NCI-H146 (cell line): ENCODE measurements at places on chromosomes 4 and X.

- DNase-seq, result peak; percentile 2
These were observed 130.6 kb downstream of the UGT8 start for GRCh38 chr4:114729068-114729738.

GRCh38 chr4:1604706-1605205, 79.4 kb downstream of the FAM53A start:
- DNase-seq, result peak; percentile 49

GRCh38 chr4:138522366-138522765, 280.2 kb upstream of the SLC7A11 start:
- peak; percentile 1 for DNase-seq

DNA sequence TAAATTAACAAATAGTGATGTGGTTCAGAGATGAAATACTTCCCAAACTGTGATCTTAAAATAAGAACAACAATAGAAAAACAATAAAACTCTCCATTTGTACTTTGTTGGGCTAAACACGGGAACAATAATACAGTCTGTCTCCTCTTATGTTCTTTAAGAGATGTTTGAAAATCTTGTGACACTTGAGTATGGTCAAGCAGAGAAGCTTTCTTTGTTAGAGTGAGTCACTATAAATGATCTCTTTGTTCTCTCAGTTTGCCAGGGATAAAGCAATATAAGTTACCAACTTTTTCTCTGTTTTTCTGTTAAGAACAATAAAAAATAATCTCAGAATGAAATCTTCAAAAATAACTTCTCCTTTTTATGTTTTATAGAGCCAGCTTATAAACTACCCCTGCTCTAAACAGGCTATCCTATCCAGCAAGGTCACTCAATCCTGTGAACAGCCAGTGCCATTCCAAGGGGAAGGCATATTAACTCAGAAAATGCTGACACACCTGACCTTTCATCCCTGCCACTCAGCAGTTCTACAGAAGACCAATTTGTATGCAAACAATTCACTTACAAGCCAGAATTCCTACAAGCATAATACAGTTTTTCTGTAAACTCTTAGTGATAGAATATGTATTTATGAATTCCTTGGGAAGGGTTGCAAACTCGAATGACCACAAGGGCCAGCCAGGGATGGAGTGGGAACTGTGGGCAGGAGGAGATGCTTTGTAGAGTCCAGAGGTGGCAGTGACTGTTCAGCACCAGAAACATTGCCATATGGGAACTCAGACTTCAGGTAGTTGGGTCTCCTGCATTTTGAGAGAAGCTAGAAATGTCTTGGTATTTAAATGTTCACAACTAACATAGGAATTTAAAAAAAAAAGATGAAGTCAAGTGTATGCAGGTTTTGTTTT, 52.2 kb downstream of the AFM start:
- no peak for DNase-seq

GRCh38 chrX:67587946-67588624, 44.3 kb downstream of the AR start:
- no peak for DNase-seq

GRCh38 chr4:85905761-85906160, 430.8 kb downstream of the ARHGAP24 start:
- no peak for DNase-seq

- DNase-seq, result no peak
These were observed 30.5 kb downstream of the NELFA start for GRCh38 chr4:1978226-1978625.

- DNase-seq, result no peak
These were observed 73.9 kb downstream of the CXXC4 start for GRCh38 chr4:104420766-104421165.

DNA sequence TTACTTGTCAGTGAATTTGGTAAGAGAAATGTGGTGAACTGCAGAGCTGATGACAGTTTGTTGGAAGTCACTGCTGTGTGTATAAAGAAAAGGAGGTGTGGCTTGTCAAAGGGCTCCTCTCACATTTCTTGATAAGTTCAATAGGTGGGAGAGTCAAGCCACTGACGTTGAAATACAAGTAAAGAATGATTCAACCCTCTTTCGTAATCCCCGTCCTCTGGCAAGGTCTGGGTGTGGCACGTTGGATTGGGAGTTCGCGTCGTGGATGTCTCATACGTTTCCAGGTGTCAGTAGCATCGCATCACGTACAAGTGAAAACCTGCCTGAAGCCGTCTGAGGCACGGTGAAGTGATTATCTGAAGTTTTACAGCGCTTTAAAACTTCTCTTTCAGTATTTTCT, 76.4 kb downstream of the EGF start:
- DNase-seq, result no peak

DNA sequence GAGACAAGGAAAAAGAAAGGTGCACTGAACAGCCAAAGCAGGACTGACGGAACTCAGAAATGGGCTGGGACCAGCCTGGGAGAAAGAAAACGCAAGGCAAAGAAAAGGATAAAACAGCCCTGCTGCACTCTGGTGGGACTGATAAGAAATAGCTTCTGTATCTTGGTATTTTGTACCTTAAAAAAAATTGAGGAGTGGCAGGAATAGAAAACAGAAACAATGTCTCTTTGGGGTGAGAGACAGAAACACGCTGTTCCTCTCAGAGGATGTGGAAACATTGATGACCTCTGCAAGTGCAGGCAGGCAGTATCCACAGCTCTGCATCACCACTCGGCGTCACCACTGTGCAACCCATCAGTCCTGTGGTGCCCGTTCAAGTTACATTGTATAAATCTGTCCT, 152.5 kb upstream of the SPRY1 start:
- peak; percentile 4 for DNase-seq

- DNase-seq, result no peak
These were observed 16.2 kb upstream of the FHL1 start for GRCh38 chrX:136130931-136131833.

DNA sequence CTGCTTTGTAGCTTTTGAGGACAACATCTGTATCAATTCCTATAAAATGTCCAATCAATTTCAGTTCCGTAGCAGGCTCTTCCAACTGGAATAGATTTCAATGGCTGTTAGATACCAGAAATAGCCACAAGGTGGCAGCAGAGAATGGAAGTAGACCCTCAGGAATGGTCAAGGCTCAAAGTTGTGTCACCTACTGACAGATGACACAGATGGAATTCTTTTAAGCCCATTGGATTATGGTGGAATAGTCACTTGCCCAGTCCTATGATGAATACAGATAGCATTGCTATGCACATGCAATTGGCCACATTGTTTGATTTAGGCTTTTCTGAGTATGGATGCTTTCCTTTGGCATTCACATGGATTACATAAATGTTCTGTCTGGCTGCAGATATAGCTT, 130.4 kb upstream of the RADX start:
- DNase-seq, result peak; percentile 3

GRCh38 chr4:183266371-183266770, 53.7 kb downstream of the CLDN22 start:
- DNase-seq, result no peak
